EL (cell line): ENCODE measurements at places on chromosomes 2 and 18.
A peak's percentile ranks its signal among the peaks of the same experiment; 100 is the strongest.

- peak; percentile 100 for DNase-seq
Observed at GRCh38 chr2:207238831-207239701, 73.3 kb upstream of the KLF7 start.

- peak; percentile 58 for DNase-seq
Observed at GRCh38 chr2:188114014-188114413, 177.7 kb upstream of the GULP1 start.

DNA sequence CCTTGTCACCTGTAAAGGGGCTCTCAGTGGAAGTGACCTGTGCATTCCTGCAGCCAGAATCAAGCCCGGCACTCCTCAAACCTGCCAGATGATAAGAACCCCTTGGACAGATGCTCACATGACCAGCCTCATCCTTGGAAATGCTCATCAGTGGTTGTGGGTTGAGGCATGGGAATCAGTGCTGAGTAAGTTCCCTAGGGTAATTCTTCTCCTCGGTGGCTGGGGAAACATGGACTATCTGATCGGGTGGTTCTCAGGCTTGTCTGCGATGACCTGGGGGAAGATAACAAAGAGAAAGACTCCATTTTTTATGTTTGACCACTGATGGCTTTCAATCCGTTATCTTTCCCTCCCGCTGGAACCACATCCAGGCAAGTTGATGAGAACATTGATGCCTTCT lies 84.0 kb downstream of the SPP2 start:
- DNase-seq = no peak

- DNase-seq = no peak
Observed at GRCh38 chr2:63364866-63365265, 223.4 kb downstream of the WDPCP start.

DNA sequence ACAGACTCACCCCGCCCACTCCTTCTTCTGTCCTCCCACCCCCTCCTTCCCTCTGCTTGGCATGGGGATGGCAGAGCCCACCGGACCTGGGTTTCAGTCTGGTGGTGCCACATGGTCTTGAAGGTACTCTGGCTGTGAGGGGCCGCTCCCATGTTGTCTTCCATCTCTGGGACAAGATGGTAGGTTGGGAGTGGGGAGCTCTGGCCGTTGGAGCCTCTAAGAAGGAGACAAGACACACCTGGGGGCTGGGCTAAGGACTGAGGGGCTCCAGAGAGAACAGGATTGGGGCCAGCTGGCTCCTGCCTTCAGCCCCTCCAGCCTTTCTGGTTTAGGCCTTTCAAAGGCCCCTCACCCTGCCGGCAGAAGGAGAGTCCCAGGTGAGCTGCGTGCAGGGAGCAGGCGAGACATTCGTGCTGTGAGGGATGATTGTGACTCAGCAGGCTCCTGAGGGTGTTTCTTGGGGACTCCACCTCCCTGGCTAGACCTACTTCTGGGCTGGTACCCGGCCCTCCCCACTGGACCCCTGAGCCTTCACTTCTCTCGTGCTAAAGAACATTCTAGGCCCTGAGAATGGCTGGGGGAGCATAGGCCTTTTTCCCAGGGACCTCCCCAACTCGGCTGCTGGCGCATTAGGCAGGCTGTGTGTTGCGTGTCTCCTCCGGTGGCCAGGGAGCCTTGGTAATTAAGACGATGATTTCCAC lies 128.2 kb upstream of the HAAO start:
- no peak for DNase-seq

DNA sequence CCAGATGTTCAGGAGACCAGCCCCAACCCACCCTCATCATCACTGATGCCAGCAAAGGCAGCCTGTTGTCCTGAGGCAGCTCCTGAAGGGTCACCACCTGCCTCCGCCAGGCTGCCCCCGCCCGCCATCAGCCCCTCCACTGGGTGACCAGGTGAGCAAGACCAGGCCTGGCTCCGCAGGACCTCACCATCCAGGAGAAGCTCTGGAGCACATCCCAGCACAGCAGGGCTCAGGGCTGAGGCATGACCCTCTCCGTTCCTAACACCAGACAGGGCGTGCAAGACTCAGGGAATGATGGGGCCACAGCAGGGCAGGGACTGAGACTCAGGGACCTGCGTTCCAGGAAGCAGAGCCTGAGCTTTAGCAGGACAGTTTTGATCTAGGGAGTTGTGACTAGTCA lies 218.8 kb upstream of the RAB6C start:
- no peak for DNase-seq

- DNase-seq = no peak
Observed at GRCh38 chr2:7988440-7988839, 693.4 kb upstream of the ID2 start.

DNA sequence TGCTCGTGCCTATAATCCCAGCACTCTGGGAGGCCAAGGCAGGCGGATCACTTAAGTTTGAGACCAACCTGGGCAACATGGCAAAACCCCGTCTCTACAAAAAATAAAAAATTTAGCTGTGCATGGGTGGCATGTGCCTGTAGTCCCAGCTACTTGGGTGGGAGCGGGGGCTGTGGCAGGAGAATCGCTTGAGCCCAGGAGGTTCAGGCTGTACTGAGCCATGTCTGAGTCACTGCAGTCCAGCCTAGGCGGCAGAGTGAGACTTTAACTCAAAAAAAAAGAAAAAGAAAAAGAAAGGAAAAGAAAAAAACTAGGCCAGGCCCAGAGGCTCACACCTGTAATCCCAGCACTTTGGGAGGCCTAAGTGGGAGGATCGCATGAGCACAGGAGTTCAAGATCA lies 30.8 kb downstream of the TWSG1 start:
- DNase-seq = peak; percentile 9

DNA sequence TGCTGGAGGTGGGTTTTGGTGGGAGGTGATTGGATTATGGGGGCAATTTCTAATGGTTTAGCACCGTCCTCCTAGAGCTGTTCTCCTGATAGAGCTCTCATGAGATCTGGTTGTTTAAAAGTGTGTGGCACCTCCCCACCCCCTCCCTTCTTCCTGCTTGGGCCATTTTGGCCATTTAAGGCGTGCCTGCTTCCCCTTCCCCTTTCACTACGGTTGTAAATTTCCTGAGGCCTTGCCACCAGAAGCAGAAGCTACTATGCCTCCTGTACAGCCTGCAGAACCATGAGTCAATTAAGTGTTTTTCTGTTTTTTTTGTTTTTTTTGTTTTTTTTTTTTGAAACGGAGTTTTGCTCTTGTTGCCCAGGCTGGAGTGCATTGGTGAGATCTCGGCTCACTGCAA lies 335.7 kb upstream of the HS6ST1 start:
- no peak for DNase-seq

- DNase-seq = no peak
Observed at GRCh38 chr2:233409286-233409991, 55.1 kb downstream of the DGKD start.

- DNase-seq = no peak
Observed at GRCh38 chr2:8203364-8203763, 478.5 kb upstream of the ID2 start.

DNA sequence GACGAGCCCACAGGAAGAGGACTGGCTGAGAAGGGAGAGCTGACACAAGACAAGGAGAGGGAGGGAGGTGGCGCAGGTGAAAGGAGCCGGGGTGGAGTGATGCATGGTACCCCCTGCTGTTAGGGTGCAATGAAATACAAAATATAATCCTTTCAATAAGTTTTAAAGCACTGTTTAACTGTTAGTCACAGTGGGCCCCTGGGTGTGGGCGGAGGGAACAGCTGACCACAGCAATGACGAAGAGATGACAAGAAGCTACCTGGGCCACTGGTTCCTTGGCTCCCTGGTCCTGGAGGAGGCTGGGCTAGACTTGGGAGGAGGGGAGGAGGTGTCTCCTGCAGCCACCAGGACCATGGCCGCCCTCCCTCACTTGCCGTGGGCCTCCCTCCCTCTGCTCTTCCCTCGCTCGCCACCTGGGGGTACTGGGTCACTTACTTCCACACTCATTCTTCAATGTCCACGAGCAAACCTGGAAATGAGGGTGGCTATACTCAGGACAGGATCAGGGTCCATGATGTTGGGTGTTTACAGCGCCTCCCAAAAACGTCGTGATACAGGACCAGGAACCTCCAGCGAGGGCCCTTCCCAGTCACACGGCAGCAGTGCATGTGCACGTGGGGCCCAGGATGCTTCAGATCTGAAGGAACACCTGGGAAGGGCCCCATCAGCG lies 196.1 kb downstream of the ANKRD30B start:
- DNase-seq = no peak

GRCh38 chr2:32931945-32932709 lies 14.6 kb upstream of the LTBP1 start:
- DNase-seq = no peak

DNA sequence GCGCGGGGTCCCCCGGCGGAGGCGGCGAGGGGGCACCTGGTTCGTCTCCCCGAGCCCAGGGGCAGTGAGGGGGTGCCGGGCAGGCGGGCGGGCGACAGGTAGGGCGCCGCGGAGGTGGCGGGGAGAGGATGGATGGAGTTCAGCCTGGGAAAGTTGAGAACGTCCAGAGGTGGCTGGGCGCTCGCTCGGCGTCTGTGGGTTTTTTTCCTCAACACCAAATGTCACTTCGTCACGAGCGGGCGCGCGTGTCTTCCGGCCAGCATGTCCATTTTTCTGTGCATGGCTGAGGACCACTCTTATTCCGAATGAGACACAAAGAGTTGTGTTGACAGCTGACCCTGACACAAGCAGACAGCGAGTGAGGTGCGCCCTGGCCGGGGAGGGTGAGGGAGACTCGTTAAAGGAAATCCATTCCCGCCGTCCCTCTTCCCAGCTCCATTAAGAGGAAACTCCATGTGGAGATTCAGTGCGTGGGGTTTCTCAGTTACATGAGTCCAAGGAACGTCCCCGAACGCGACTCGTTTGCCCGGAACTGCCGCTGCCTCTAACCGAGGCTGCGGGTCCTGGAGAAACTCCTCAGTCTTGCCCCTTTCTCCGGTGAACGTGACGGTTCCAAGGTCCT lies 859 bp downstream of the GREB1L start:
- peak; percentile 50 for DNase-seq

DNA sequence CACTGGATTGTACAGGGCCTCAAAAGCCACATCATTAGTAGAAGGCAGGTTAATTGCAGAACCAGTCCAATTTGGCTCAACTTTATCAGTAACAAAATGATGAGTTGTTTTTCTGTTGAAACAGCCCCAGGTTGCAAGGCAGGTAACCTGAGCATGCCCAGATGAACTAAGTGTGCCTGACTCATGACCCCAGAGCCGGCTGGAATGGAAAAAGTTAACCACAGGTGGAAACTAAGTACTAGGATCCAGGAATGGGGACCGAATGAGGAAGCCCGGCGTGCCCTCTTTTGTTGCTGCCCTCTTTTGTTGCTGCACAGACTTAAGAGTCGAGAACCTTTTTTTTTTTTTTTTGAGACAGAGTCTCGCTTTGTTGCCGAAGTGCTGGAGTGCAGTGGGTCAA lies 79.5 kb upstream of the YWHAQ start:
- DNase-seq = no peak

DNA sequence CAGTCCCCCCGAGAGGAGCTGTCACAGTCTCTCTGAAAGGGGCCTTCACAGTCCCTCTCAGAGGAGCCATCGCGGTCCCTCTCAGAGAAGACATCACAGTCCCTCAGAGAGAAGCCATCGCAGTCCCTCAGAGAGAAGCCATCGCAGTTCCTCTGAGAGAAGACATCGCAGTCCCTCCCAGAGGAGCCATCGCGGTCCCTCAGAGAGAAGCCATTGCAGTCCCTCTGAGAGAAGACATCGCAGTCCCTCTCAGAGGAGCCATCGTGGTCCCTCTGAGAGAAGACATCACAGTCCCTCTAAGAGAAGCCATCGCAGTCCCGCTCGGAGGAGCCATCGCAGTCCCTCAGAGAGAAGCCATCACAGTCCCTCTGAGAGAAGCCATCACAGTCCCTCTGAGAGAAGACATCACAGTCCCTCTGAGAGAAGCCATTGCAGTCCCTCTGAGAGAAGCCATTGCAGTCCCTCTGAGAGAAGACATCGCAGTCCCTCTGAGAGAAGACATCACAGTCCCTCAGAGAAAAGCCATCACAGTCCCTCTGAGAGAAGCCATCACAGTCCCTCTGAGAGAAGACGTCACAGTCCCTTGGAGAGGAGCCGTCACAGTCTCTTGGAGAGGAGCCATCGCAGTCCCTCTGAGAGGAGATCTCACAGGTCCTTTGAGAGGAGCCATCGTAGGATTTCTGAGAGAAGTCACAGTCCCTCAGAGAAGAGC lies 1.3 kb upstream of the ZNF512 start:
- DNase-seq = no peak

DNA sequence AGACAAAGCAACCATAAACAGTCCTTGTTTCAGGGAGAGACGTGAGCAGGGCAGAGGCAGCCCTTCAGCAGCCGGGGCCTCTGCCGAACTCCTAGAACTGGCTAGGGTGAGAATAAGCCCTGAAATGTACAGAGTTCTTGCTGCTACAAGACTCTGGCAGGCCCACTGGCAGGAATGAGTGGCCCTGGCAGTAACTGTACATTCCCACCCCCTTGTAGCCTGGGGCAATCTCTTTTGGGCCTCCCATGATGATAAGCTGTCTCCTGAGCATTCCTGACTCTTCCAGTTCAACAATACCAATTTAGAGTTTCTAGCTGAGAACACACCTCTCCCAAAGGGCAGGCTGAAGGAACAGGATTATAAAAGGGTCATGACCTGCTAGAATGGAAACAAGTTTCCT lies 54.3 kb downstream of the HAUS1 start:
- peak; percentile 85 for DNase-seq

DNA sequence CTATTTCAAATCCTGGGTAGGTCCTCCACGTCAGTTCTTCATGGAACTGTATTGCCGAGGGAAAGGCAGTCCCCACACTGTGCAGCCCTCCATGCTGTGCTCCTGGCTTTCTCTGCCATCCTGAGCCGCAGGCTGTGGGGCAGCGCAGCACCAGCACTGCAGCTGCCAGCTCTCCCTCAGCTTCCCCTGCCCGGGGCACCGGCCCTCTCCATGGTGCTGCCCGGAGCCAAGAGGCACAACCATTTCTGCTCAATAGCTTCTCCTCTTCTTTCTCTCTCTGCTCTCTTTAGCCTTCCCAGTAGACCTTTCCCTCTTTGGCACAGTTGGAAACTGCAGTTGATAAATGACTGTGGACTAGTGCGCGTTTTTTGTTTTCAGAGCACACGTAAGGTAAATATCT lies 12.1 kb downstream of the ANKRD23 start:
- DNase-seq = no peak

DNA sequence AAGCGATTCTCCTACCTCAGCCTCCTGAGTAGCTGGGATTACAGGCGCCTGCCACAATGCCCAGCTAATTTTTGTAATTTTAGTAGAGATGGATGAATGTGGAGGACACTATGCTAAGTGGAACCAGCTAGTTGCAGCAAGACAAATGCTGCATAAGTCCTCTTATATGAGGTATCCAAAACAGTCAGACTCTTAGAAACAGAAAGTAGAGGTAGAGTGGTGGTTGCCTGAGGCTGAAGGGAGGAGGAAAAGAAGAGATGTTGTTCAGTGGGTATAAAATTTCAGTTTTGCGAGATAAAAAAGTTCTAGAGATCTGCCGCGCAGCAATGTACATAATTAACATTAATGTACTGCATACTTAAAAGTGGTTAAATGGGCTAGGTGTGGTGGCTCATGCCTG lies 145.3 kb upstream of the SPRED2 start:
- no peak for DNase-seq

- no peak for DNase-seq
Observed at GRCh38 chr2:39408351-39409136, 28.5 kb downstream of the MAP4K3 start.

GRCh38 chr2:217222309-217222910 lies 362.5 kb upstream of the TNP1 start:
- no peak for DNase-seq
